ENCODE measurements at places on chromosomes 16 and 17. TPM values are rescaled to one million over a fixed set of nuclear protein-coding genes. Genes with fewer than 3 reads are reported as not detected.

GRCh38 chr17:75468291-75468754 is 11.9 kb downstream of the TMEM94 start:
- H3K4me1 ChIP-seq = no peaks in the 10 kb centered on the region
- peaks cover 4% of the 10 kb centered on the region for H3K36me3 ChIP-seq
- no peak overlapping the region for H3K4me3 ChIP-seq
- no peak overlapping the region for H3K27ac ChIP-seq
- H3K27me3 ChIP-seq = no peaks in the 10 kb centered on the region
- no peak for DNase-seq

GRCh38 chr16:12679660-12680272 is 123.9 kb downstream of the CPPED1 start:
- no peak overlapping the region for H3K4me3 ChIP-seq
- no peaks in the 10 kb centered on the region for H3K4me1 ChIP-seq
- no peaks in the 10 kb centered on the region for H3K36me3 ChIP-seq
- no peaks in the 10 kb centered on the region for H3K27me3 ChIP-seq

Gene TMEM235
- not detected for total RNA-seq

DNA sequence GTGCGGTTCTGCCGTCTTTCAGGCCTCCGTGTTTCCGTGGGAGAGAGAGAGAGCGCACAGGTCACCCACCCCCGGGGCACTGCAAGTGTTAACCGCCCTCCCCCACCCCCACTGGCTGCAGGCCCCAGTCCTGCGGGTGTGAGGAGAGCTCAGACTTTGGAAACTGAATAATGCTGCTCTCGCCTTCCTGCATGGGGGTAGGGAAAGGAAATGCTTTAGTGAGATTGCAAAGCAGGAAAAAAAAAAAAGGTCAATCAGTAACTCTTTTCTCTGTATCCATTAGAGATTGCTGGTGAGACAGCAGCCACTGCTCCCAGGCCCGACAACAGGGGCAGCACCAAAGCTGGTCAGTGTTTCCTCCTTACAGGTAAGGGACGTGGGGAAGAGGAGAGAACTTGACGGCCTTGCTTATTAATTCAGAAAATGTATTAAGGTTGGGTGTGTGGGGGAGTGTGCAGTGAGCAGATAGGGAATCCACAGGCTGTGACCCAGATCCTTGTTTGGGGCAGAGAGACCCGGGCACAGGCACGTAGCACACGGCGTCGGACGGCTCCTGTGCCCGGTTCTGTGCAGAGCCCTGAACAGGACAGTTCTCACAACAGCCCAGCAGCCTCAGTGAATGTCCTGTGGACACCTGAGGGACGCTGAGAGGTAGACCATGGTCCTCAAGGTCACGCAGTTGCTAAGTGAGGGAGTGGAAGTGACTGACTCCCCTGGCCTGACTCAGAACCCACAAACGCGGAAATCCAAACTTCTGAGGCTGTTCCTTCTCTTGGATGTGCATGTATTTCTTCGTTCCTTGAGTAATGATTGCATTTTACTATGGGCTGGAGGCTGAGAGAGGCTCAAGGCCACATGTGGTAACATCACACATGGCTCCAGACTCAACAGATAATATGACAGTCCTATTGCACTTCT is 156.5 kb downstream of the FOXL1 start:
- H3K4me1 ChIP-seq = no peaks in the 10 kb centered on the region
- no peak for DNase-seq

DNA sequence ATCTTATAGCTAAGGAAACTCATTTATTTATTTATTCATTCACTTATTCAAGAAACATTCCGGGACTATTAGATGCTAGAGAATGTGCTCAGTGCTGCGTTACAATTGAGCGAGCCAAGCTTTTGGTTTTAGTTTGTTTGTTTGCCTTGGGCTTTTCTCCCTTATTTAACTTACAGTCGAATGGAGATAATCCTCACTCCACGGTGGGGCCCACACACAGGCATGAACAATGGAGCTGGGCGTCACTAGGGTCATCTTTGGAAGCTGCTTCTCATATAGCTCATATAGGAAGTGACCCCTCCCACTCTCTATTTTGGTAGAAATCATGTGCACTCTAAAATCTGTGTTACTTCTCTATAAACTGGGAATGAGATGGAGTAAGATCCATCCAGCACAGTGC is 210.0 kb downstream of the TMEM114 start:
- H3K27me3 ChIP-seq = no peaks in the 10 kb centered on the region
- H3K27ac ChIP-seq = no peak overlapping the region
- H3K4me3 ChIP-seq = no peak overlapping the region

DNA sequence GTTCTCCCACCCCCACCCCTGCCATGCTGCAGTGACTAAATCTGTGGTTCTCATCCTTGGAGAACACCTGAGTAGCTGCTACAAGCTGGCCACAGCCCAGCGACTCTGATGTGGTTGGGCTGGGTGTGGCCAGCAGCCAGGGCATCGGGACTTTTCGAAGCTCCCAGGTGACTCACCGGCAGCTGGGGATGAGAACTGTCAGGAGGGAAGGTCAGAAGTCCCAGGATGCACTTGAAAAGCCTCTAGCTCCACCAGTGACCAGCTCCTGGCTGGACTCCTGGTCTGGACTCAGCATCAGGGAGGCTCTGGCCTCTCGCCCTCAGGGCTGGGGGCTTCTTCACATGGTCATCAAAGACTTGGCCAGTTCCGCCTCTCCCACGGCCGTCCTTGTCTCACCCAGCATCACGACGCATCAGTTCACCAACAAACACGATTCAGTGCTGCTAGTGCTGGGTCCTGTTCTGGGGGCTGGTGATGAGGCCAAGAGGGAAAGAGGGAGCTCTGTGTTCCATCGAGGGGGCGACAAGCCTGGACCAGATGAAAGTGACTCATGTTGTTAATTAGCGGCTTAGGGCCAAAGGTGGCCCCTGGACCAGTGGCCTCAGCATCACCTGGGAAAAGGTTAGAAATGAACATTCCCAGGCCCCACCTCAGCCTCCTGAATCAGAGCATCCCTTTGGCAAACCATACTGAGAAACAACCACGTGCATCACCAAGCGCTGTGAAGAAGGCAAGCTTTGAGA is 3.9 kb upstream of the C17orf99 start:
- no peak overlapping the region for H3K4me3 ChIP-seq
- no peaks in the 10 kb centered on the region for H3K27me3 ChIP-seq
- no peaks in the 10 kb centered on the region for H3K36me3 ChIP-seq
- peaks cover 69% of the 10 kb centered on the region for H3K4me1 ChIP-seq
- no peak overlapping the region for H3K27ac ChIP-seq

DNA sequence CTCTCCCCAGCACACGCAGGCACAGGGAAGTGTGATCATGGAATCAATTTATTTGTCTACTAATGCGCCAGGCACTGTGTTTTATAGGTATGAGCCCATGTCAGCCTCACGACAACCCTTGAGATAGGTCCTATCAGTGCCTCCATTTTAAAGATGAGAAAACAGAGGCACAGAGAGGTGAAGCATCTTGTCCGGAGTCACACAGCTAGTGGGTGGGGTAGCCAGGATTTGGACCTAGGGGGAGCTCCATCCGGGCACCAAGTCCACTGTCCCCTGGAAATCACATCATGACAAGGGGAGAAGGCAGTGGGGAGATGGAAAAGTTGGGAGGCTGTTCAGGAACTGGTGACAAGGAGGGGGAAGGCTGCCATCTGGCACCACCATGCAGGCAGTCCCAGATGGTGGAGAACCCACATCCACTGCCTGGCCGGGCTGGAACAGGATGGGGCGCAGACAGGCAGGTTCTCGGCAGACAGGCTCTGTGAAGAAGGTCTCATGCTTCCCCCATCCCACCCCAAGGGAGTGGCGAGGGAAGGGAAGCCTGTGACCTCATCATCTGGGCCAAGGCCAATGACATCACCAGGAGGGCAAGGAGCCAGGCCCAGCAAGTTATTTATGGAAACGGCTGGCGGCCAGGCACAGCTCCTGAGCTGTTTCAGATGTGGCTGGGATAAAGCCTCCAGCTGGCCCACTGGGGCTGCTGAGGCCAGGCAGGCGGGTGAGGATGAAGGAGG is 126.0 kb upstream of the SDK2 start:
- no peak for DNase-seq
- no peak overlapping the region for H3K4me3 ChIP-seq
- H3K4me1 ChIP-seq = no peaks in the 10 kb centered on the region

Gene TEX2
- total RNA-seq = 21.5 TPM

DNA sequence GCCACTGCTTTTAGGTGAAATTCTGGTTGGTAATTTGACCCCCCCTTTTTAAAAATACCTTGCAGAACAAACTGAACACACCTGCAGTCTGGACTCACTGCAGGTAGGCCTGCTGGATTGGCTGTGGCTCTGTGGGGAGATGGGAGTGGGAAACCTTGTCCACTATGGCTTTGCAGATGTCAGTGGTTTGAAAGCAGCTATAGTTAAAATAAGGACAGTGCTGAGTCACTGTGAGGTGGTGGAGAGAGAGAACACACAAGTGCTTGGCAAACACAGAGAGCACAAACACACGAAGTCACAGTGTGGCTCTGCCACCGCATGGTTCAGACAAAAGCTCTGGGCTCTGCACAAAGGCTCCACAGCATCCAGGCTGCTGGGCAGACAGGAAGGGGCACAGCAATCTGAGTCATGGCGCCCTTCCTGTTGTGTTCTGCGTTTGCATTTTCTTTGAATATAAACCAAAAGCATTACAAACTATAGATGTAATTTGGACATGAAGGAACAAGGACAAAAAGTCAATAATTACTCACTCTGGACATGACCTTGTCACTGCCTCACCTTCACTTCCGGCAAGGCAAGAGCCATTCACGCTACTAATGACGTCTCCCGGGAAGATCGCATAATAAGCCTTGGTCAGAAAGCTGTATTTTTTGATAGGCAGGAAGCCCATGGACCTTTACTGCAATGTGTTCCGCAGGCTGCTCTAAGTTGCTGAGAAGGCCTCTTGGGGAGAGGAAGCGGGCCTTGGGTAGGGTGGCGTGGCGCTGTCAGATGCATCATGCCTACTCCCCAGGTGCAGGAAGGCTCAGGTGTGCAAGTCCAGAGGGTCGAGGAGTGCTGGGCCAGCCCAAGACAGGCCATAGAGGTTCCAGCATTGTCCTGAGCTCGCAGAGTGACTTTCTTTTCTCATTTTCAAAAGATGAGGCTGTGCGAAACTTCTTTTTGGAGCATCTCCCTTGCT is 60.1 kb upstream of the MED9 start:
- no peaks in the 10 kb centered on the region for H3K4me1 ChIP-seq
- no peak for DNase-seq
- H3K27me3 ChIP-seq = no peaks in the 10 kb centered on the region
- H3K27ac ChIP-seq = no peak overlapping the region
- no peak overlapping the region for H3K4me3 ChIP-seq
- no peaks in the 10 kb centered on the region for H3K36me3 ChIP-seq

DNA sequence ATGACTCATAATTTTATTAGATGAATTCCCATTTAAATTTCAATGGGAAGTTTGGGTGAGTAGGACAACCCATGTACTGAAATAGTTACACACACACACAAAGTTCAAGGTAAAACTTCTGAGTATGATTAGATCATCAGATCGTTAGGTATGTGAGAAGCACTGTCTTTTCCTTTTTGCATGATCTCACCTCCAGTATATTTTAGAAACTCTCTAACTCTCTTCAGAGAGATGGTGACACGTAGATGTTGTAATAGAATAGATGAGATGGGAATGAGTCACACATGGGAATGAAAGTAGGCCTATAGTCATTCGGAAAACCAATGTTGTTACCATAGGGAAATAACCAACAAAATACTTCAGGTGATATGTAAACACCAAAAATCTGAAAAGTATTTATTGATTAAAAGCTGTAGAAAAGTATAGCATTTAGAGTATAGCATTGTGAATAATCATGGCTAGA is 22.2 kb downstream of the KRT23 start:
- H3K27ac ChIP-seq = no peak overlapping the region
- peaks cover 14% of the 10 kb centered on the region for H3K4me1 ChIP-seq
- H3K36me3 ChIP-seq = no peaks in the 10 kb centered on the region
- H3K4me3 ChIP-seq = no peak overlapping the region
- H3K27me3 ChIP-seq = 0 out of 2 replicates have a peak, but pooled peaks cover 4% of the 10 kb centered on the region

Gene CA5A
- total RNA-seq = not detected

- H3K27me3 ChIP-seq = no peaks in the 10 kb centered on the region
- H3K27ac ChIP-seq = no peak overlapping the region
- H3K36me3 ChIP-seq = no peaks in the 10 kb centered on the region
- H3K4me3 ChIP-seq = no peak overlapping the region
Observed at GRCh38 chr17:66507103-66507923, 204.9 kb downstream of the PRKCA start.

- peaks cover 7% of the 10 kb centered on the region for H3K36me3 ChIP-seq
- H3K4me3 ChIP-seq = no peak overlapping the region
- H3K27me3 ChIP-seq = no peaks in the 10 kb centered on the region
- no peak overlapping the region for H3K27ac ChIP-seq
- H3K4me1 ChIP-seq = peaks cover 7% of the 10 kb centered on the region
Observed at GRCh38 chr16:20860361-20860760, 39.8 kb downstream of the DCUN1D3 start.

GRCh38 chr17:76103274-76104139 is at the start of gene EXOC7:
EXOC7 (minus strand) TSS chr17:76103787; CDS start chr17:76103692, 95 bp downstream.
- peaks cover 10% of the 10 kb centered on the region for H3K36me3 ChIP-seq
- peak within 1 kb of the TSS; percentile 71 for H3K27ac ChIP-seq
- no peaks in the 10 kb centered on the region for H3K27me3 ChIP-seq
- H3K4me3 ChIP-seq = peak within 1 kb of the TSS; percentile 90

Gene CDH8
- not detected for total RNA-seq

Gene DNAI2
- total RNA-seq = 0.15 TPM

DNA sequence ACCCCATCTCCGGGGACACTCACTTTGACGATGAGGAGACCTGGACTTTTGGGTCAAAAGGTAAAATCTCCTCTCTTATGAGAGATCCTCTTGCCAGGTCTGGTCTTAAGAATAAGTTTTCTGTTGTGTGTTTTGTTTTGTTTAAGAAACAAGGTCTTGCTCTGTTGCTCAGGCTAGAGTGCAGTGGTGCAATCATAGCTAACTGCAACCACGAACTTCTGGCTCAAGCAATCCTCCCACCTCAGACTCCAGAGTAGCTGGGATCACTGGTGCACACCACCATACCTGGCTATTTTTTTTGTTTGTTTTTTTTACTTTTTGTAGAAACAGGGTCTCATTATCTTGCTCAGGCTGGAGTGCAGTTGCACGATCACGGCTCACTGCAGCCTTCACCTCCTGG is 4.1 kb downstream of the MMP25 start:
- H3K4me1 ChIP-seq = peaks cover 6% of the 10 kb centered on the region
- H3K27ac ChIP-seq = no peak overlapping the region
- no peaks in the 10 kb centered on the region for H3K36me3 ChIP-seq
- no peak overlapping the region for H3K4me3 ChIP-seq
- no peaks in the 10 kb centered on the region for H3K27me3 ChIP-seq

- H3K27ac ChIP-seq = no peak overlapping the region
- H3K4me3 ChIP-seq = no peak overlapping the region
Observed at GRCh38 chr17:52384695-52385094, 226.2 kb upstream of the CA10 start.

GRCh38 chr16:49194537-49195236 is 87.0 kb downstream of the CBLN1 start:
- no peak overlapping the region for H3K27ac ChIP-seq
- no peaks in the 10 kb centered on the region for H3K4me1 ChIP-seq
- no peak overlapping the region for H3K4me3 ChIP-seq

GRCh38 chr16:3047387-3047720 is 993 bp downstream of the MMP25 start:
- DNase-seq = no peak
- no peaks in the 10 kb centered on the region for H3K27me3 ChIP-seq
- H3K4me1 ChIP-seq = peaks cover 2% of the 10 kb centered on the region
- no peaks in the 10 kb centered on the region for H3K36me3 ChIP-seq
- no peak overlapping the region for H3K4me3 ChIP-seq

Data from GM12878 (cell line).